ENCODE measurements at places on chromosomes 4 and X.

- no peak for DNase-seq
These were observed 2.4 kb upstream of the CTAG2 start for GRCh38 chrX:154655786-154656185.

GRCh38 chrX:153818571-153819383 is 11.6 kb downstream of the PDZD4 start:
- DNase-seq: peak; percentile 86

DNA sequence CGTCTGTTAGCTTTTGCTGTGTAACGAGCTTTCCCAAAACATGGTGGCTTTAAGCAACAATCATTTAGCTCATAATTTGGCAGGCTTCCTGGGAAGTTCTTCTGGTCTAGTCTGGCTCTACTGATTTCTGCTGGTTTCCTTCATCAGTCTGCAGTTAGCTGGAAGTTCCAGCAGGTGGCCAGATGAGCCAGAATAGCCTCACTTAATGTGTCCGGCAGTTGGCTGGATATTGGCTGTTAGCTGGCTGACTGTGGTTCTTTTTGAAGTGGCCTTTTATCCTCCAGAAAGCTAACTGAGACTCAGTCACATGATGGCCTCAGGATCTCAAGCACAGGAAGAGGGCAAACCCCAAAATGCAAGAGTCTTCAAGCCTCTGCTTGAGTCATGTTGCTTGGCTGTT is 34.9 kb downstream of the FTHL17 start:
- peak; percentile 43 for DNase-seq

GRCh38 chr4:181176306-181176705 is 1066.9 kb upstream of the TENM3 start:
- no peak for DNase-seq

GRCh38 chr4:2874861-2875260 is 31.2 kb downstream of the ADD1 start:
- no peak for DNase-seq

DNA sequence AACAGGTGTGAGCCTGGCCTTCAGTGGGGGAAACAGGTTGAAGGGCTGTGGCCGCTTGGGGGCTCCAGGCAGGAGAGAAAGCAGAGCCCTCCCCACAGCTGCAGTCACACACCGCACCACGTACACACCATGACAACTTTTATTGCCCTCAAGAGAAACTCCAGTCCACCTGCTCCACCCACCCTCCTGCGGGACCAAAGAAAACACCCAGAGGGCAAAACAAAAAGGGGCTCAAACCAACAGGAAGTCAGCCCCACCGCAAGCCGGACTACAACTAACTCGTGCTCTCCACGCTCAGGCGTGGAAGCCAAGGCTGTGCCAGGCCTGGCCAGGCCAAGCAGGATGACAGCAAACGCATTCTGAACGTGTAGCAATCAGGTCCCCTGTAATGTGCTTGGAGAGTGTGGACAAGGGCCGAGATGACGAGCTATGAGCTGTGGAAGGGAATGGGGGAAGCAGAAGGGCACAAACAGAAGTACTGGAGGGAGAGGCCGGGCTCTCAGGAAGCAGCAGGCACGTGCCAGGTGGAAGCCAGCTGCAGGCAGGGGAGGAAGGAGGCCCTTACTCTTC is 12.7 kb downstream of the SLC6A8 start:
- DNase-seq: no peak

DNA sequence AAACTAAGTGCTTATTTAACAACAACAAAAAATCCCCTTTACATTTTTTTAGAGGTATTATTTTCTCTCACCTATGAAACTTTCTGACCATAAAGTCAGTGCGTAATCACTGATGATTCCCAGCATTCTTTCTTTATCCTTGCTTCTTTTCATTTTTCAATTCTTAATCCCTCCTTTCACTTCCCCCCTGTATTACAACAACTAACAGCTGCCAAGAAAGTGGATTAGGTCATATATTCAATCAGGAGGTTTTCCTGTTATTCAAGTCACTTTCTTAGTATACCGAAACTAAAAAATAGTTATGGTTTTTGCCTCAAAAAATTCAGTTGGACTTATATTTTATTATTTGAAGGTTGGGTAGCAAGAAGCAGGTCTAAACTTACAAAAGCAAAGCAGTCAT is 2.1 kb upstream of the STAP1 start:
- no peak for DNase-seq
